ENCODE measurements at places on chromosomes 12 and 14.
A peak's percentile ranks its signal among the peaks of the same experiment; 100 is the strongest.

DNA sequence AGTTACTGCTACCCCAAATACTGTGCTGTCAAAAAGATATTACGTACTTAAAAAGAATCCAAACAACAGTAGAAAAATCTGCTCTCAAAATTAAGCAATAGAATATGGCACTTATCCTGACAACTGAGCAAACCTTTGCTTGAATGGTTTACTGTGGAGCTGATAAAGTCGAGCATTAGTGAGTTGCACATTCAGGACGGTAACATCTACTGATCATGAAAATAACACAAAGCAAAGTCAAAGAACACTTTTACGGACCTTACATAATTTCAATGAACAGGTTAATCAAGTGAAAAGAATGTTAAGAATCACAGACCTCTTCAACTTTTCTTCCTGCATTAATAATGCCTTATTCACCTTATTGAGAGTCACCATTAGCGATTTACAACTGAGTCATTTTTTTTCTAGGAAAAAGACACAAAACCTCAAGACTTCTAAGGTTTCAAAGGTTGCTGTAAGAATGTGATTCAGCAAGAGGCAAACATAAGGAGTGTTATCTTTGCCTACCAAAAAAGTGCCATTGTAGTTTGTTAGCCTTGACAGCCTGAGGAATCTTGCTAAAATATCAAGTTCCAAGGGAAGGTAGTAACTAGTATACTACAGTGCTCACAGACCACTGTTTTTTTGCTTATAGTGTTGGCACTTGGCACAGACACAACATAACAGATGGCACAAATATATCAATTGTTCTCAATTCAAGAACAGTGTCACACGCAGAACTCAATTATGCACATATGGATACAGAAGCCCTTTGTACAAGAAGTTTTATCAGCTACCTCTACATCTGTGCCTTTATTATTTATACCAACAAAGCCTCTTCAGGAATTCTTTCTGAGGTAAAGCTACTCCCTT is 334.2 kb upstream of the RPL10L start:
- no peak for DNase-seq

GRCh38 chr12:62267480-62267879 is 7.3 kb downstream of the USP15 start:
- DNase-seq = no peak

DNA sequence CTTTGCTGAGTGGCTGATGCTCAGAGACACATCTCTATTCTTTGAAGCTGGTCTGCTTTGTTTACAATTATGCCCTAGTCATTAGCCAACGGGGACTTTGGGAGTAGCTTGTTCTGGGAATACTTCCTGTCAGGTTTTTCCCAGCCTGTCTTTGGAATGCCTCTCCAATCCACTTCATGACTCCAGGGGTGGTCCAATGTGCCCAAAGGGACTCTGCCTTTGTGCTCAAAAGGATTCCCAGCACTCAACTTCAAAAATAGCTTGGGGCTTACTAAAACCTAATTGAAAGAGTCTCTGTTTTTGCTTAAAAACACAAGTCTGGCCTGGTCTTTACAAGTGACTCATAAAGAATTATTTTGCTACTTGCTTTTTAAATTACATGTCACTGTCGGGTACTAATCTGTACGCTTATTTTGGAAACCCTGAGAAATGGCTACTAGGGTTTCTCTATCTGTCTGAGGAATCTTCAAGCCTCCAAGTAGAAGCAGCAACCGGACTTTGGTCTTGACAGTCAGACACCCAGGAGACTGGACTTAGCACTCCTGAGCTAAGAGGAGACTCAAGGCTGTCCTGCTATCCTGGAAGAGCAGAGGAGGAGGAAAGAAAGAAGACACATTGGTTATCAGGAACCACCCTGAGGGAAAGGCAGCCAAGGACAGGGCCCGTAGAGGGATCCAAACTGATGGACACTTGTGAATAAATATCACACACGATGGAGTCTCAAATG is 20.7 kb downstream of the PHLDA1 start:
- DNase-seq = peak; percentile 48

GRCh38 chr12:51837286-51837685 is 11.2 kb downstream of the FIGNL2 start:
- DNase-seq = no peak

DNA sequence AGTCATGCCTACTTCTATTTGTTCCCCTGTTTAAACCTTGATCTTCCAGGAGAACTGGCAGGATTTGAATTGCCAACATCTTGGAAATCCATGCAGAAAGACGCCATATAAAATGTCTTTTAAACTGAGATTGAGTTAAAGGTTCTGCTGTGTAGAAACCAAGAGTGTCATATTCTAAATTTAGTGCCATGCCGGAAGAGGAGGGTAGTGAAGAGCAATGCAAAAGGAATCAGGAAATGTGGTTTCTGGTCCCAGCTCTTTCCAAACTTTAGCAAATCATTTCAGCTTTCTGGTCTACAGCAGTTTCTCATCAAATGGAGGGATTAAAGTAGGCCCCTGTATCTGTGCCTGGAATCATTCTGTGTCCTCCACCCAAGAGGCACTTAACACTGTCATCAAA is 85.7 kb downstream of the BTG1 start:
- no peak for DNase-seq
